ENCODE measurements at places on chromosomes 2 and 18.

- no peak for DNase-seq
Measured at GRCh38 chr18:49639643-49640391, 78.0 kb downstream of the LIPG start.

DNA sequence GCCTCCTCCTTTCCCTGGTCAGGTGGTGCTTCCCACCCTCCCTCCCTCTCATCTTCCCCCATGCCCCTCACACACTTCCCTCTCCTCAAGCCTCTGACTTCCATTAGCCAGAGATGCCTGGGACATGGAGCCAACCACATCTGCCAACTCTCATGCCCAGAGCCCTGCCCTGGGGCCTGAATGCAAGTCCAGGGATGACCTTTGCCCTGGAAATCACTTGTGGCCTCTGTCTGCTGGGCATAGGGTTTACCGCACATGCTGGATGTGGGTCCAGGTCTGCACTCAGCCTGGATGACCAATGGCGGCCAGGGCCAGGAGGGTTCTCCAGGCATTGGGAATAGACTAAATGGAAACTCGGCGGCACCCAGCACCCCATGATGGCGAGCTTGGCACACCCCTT lies 98.9 kb downstream of the SEPTIN10 start:
- no peak for DNase-seq

DNA sequence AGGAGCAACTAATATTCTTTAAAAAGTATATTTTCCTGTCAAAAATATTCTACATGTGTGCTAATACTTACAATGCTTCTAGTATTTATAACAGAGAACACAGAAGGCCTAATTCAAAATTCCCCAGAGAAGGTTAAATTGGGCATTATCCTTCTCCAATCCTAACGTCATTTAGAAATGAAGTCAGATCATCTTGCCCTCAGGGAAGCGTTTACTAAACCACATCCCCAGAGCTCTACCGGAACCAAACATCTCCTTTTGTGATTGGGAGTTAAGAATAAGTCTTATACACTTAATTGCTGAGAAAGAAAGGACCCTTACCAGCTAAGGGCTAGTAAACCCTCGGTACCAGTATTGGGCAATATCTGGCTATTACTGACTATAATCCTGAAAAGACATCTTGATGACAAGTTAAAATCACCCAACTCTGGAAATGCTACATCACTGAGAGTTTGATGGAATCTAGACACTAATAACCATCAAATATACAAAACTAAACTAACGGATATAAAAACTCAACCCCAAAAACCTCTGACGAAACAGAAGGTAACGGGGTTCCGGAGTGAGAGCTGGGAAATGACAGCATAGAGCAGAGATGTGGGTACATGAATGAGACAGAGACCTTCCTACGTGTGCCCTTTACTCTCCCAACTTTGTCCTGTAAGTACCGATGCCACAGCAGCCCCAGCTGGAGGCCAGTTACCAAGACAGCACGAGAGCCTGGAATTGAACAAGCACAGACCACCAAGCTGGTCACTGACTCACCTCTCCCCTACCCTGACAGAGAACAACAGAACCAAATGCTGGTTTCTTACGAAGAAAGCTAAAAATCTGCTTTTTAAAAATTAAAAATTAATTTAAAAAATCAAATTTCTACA lies 35.0 kb downstream of the WDSUB1 start:
- DNase-seq = no peak

DNA sequence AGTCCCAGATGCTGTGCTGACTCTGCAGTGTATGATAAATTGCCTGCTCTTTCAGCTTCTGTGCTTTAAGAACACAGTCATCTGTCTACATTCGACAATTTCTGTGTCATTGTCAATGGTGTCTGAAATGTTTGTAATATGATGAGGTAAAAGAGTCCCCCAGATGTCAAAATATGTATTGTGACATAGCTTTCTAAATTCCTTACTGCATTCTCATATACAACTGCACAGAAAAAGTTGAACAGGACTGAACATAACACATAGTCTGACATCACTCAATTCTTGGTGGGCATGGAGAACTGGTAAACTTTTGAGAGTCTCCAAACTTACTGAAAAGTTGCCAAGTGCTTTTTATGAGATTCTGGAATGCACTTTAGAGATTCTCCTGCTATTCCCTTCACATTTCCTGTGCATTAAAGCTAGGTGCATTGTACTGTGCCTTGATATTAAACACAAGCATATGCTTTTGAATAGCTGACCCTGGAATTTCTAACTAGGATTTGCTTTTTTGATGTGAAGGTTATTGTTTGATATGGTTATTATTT lies 48.1 kb upstream of the ARHGAP28 start:
- no peak for DNase-seq

DNA sequence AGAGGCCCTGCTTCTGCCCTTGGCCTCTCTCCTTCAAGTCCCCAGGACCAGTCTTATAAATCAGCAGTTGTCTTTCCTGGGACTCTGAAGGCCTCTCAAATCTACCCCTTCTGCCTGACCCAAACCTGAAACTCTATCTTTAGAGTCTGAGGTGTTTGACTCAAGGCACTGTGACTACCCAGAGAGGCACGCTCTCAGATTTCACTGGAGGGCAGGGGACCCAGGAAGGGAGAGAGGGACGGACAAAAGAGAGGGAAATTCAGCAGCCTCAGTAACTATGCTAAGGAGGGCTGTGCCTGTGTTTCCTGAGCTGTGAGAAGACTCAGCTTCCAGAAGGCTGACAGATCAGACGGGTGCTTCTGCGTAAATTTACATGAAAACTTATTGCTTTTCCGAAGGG lies 217.8 kb downstream of the HAUS1 start:
- DNase-seq = no peak
